ENCODE measurements at places on chromosomes 4 and X. TPM values are rescaled to one million over a fixed set of nuclear protein-coding genes. Genes with fewer than 3 reads are reported as not detected.

Gene LRRC66
- total RNA-seq: 0.49 TPM

Gene TMEM154
- total RNA-seq: 0.25 TPM

Gene SLC2A9
- total RNA-seq: 1.7 TPM

Gene F8A3
- total RNA-seq: 1.5 TPM

Gene WWC2
- 12.5 TPM for total RNA-seq

Gene SPP1
- total RNA-seq: 73.0 TPM

Gene MAGEA6
- not detected for total RNA-seq

Gene SLC6A14
- not detected for total RNA-seq

Gene MOSPD2
- 11.1 TPM for total RNA-seq

Gene EVC
- 4.4 TPM for total RNA-seq

Gene MED14
- 25.8 TPM for total RNA-seq

Gene TEX11
- under 0.01 TPM for total RNA-seq

Gene FREM3
- total RNA-seq: under 0.01 TPM

Gene LRCH2
- 40.8 TPM for total RNA-seq

Measured in temporal lobe (tissue), 4 donors.